ENCODE measurements at places on chromosomes 4 and X.

DNA sequence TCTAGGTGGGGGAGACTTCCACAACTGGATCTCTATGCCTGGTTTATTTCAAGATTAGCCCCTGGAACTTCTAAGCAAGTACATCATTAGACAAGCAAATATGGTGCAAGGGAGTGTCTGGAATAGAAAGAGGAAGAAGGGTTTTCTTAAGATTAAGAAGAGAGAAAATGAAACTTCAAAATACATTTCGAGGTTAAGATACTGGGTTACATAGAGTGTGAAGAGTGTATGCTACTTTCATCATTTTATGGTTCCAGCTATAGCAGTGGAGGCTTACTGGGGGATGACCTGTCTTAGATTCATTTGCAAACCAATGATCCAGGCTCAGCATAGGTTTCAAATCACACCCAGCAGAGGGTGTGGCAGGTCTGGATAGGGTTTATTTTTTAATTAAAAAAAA lies 144.4 kb upstream of the GATB start:
- peak; percentile 7 for DNase-seq

- DNase-seq, result peak; percentile 61
Measured at GRCh38 chr4:11543706-11544105, 115.0 kb upstream of the HS3ST1 start.

GRCh38 chr4:147286846-147287587 lies 193.9 kb upstream of the EDNRA start:
- no peak for DNase-seq

DNA sequence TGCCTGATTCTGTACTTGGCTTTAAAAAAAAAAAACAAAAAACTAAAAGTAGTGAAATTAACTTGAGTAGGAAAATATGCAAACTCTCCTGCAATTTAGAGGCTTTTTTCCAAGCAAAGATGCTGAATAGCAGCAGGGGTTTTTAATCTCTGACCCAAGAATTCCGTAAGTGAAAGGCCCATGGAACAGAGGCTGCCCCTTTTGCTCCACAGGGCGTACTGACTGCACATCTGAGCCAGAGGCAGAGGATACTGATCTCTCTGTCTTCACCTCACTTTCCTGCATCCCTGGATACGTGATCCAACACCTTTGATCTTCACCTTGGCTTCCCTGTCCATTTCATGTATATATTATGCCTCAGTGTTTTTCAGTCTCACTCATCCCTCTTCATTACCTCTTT lies 3.9 kb downstream of the FAM149A start:
- no peak for DNase-seq

DNA sequence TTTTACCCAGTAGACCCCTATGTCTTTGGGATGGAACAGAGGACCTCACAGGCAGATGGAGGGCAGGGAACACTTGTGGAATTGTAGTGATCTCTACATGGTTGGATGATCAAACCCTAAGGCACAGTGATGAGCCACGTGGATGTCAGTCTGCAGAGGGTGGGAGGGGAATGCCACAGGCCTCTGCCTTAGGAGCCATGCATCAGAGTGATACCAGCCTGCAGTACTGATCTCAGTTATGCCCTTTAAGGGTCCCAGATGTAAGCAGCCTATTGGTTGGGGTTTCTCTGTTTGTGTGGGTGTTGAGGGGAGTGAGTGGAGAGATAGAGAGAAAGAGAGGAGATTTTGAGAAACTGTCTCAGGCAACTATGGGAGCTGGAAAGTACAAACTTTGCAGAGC lies 39.9 kb upstream of the XAGE1B start:
- no peak for DNase-seq

- DNase-seq, result no peak
Measured at GRCh38 chrX:110734894-110735541, 60.6 kb downstream of the CHRDL1 start.

GRCh38 chr4:167222099-167222498 lies 12.2 kb downstream of the SPOCK3 start:
- DNase-seq, result peak; percentile 71

GRCh38 chrX:28922106-28922505 lies 334.9 kb downstream of the IL1RAPL1 start:
- no peak for DNase-seq

GRCh38 chr4:186051096-186051495 lies 17.9 kb upstream of the TLR3 start:
- DNase-seq, result no peak

DNA sequence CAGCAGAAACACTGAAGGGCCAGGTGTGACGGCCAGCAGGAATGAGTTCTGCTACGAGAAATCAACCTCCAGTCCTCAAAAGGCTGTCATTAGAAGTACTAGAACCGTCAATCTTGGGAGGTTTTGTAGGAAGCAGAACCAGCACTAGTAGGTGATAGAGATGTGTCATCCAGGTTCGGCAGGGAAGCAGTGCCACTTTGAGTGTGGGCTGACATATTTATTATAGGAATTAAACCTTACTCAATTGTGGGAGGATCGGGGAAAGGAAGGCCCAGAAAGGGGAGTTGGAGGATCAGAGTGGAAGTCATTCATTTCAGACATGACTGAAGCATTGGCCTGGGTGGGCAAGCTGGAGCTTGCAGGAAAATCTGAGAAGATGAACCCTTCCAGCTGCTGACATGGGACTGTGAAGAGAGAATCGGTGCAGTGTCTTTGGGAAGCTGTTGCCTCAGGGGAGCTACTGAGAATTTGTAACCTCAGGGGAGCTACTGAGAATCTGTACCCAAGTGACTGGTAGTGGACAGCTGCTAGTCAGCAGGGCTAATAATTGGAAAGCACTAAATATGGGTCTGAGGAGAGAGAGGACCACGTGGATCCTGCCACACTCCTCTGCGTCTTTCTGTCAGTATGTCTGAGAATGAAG lies 177.4 kb downstream of the SPRY1 start:
- no peak for DNase-seq

GRCh38 chr4:183430994-183431347 lies 13.5 kb upstream of the CDKN2AIP start:
- DNase-seq, result no peak

DNA sequence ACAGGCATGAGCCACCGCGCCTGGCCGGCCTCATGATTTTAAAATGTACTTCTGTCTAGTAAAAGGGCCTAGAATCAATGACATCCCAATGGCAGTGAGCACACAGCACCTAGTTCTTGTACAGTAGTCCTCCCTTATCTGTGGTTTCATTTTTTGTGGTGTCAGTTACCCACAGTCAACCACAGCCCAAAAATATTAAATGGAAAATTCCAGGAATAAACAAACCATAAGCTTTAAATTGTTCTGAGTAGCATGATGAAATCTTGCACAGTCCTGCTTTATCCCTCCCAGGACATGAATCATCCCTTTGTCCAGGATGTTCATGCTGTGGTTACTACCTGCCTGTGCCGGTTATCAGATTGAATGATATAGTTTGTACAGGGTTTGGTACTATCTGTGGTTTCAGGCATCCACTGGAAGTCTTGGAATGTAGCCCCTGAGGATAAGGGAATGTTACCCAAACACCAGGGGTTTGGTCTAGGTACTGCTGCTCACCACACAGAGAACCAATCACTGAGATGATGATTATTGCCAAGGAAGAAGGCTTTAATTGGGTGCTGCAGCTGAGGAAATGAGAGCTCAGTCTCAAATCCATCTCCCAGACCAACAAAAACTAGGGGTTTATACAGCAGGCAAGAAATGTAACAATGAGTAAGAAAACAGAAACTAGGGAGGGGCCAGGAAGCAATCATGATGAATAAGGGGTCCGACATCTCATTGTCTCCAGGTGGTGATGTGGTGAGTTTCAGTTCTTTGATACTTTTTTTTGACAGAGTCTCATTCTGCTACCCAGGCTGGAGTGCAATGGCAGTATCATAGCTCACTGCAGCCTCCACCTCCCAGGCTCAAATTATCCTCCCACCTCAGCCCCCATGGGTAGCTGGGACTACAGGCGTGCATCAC lies 16.2 kb upstream of the FHL1 start:
- no peak for DNase-seq

DNA sequence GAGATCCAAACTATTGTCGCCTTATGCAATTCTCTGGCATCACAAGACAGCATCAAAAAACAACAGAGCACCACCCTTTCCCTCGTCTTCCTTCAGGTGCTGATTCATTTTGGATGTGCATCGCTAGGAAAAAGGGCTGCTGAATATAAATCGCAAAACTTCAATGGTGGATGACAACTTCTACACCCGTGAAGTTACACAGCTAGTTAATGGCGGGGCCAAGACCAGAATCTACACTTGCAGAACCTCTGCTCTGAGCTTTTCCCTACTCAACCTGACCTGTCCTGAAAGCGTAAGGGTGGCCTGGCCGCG lies 674 bp downstream of the GNPDA2 start:
- no peak for DNase-seq

DNA sequence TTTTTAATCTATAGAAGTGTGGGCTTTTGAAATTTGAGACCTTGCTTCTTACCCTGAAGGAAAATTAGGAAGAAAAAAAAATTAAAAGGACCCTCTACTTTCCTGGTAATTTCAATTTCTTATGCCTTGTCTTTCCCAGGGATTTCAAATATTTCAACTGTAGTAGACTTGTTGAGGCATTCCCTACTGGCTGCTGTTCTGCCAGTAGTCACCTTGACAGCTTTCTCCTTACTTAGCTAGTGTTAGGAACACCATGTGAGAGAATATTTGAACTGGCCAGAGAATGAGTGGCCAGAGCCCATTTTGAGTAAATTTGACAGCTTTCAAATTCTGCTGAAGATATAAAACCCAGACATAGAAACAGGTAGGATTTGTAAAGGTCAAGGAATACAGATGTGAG lies 24.0 kb upstream of the GBA3 start:
- DNase-seq, result peak; percentile 2

DNA sequence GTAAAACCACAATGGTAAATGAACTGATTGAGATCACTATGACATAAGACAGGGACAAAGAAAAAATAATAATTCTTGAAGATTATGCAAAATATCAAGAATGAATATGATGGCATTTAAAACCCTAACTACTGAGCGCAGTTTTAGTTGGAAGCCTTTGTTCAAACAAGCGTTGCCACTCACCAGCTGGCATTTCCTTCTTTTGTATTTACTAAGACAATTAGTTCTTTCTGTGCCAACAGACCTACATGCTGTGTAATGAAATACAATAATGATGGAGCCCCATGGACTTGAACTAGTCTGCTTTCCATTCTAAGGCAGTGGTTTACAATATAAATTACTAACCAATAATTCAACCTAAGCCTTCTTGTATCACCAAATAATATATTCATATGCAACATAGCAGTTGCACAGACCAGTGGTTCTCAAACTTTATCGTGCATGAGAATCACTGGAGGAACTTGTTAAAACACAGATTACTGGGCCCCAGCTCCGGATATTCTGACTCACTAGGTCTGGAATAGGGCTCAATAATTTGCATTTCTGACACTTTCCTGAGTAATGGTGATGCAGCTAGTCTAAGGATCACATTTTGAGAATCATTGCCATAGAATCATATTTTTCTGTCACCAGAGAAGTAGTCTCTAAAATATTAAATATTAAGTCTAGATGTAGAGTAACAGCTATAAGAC lies 196.4 kb upstream of the MAGEB18 start:
- no peak for DNase-seq

DNA sequence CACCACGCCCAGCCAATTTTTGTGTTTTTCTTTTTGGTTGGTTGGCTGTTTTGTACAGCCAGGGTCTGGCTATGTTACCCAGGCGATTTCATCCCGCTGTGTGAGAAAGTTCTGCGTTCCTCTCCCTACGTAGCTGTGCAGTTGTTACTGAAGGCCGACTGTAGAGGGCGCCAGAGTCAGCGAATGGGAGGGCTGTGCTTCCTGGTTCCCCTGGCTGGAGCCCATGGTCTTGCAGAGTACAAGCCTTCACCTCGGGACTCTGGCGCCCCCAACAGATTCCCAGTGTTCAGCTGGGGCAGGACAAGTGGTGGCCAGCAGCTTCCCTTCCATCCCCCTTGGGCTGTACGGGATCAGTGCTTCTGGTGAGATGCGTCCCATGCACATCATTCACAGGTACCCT lies 5.6 kb upstream of the CT45A1 start:
- peak; percentile 68 for DNase-seq

GRCh38 chrX:18607966-18608365 lies 63.9 kb downstream of the RS1 start:
- DNase-seq, result no peak

DNA sequence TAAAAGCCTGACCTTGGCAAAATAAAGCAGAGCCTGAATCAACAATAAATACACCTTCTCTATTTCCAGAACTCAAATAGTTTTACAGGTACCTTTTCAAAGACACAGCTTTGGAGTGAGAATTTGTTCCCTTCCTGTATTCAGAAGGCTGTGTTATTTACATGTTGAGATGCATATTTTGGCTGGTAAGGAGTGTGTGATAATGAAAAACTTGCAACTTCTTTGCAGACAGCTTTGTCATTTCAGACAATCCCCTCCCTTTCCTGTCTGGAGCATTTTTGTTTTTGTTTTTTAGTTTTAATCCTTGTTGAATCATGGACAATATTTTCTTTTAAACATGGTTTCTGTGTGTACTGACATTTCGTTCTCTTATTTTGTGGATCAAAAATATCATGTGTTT lies 493.8 kb downstream of the FAT4 start:
- DNase-seq, result no peak

- DNase-seq, result no peak
Measured at GRCh38 chr4:16489226-16489625, 263.0 kb upstream of the TAPT1 start.

- no peak for DNase-seq
Measured at GRCh38 chrX:134542485-134542884, 82.5 kb downstream of the HPRT1 start.

DNA sequence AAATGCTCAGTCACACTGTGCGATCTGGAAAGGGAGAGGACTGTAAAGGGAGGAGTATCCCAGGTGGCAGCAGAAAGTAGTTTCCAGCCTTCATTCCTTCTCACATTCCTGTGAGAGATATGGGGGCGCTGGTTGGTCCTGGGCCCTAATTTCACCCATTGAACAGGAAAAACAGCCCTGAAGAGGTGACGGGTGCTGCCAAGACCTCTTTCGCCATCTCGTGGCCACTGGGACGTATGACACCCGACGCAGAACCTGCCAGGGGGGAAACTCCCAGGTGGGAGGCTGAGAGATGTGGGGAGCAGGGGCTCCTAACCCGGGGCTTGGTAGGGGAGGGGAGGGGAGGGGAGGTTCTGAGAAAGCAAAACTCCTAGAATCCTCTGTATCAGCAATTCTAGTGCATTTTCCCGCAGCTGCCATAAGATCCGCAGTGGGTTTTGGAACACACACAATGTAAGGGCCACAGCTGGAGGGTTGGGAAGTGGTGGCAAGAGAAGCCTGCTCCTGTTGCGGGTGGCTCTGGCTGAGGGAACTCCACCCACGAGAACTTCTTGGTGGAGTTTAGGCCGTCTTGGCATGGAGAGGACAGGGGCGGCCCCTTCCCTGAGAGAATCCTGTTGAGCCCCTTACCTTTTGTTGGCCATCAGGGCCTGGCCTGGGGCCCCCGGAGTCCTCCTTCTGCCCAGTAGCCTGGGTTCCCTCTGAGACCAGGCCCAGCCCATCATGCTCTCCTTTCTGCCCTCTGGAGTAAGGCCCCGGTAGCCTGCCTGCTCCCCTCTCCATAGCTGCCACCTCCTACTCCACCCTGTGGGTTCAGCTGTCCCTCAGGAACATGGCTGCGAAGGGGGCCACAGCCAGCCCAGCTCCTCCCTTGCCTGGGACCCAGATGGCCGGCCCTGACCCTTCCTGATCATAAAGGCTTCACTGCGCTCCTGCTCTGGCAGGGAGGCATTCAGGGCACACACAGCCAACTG lies 134.1 kb downstream of the OR13H1 start:
- DNase-seq, result peak; percentile 19
